Naive thymus-derived CD8-positive, alpha-beta T cell (primary cell): ENCODE measurements at places on chromosomes 3 and 15. TPM values are rescaled to one million over a fixed set of nuclear protein-coding genes. Genes with fewer than 3 reads are reported as not detected.

DNA sequence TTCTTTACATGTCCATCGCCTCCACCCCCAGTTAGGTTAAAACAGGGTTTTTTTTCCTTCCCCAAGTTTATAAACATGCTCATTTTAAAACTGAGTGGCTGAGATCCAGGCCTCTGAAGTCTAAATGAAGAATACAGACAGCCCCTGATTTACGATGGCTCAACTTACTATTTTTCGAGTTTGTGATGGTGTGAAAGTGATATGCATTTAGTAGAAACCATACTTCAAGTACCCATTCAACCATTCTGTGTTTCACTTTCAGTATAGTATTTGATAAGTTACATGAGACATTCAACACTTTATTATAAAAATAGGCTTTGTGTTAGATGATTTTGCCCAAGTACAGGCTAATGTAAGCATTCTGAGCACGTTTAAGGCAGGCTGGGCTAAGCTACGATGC is 30.5 kb upstream of the GNB5 start:
- DNase-seq = no peak

DNA sequence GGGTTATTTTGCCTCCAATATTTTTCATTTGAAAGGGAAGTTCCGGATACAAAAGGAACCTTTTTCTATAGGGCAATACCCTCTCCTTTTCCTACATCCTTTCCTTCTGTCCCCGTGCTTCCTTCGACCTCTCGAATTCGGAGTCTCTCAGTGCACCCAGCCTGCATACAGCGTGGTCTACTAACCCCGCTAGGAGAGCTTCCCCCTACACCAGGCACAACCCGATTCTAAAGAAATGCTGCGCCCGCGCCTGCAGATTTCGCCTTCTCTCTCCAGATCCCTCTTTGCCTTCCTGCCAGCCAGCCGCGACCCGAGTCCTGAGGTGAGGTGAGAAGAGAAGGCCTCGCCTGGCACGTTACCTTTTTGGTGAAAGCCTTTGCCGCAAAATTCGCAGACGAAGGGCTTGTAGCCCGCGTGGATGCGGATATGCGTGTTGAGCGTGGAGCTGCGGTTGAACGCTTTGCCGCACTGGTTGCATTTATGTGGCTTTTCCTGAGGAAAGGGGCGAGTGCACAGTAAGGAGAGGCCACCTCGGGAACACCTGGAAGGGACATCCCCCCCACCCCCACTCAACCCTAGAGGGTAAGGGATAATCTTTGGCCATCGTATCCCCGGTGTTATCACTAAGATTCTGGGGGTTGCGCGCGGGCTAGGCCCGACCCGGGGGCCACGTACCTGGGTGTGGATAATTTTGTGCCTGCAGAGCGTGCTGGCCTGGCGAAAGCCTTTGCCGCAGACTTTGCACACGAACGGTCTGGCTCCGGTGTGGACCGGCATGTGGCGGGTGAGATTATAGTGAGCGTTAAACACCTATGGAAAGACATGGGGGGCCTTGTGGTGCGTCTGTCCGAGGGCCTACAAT is 2.3 kb downstream of the FEZF2 start:
- DNase-seq = no peak

Gene RETNLB
- polyA plus RNA-seq = not detected

GRCh38 chr15:95440712-95441111 is 889.8 kb upstream of the NR2F2 start:
- no peak for DNase-seq

Gene SPINK8
- polyA plus RNA-seq = not detected
